CD4-positive, alpha-beta T cell treated with Interleukin-15 for 4 hours (primary cell): ENCODE measurements at places on chromosomes 2 and 18.

GRCh38 chr2:64218137-64218802 is 74.0 kb upstream of the PELI1 start:
- no peak for DNase-seq

DNA sequence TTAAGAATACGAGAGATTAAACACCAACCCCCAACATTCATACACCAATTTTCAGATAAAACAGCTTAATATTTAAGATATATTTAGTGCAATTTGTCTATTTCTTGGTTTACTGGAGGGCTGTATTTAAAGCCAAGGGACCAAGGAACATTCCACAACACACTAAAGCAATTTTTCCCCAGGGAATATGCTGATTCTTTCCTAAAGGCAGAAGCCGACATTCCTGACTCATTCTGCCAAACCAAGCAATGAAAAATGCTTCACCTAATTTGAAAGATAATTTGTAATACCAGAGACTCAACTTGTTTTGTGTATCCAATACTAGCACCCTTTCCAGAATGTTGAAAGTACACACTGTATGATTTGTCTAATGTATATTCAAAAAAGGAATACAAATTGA is 1267.6 kb upstream of the PIK3C3 start:
- no peak for DNase-seq

DNA sequence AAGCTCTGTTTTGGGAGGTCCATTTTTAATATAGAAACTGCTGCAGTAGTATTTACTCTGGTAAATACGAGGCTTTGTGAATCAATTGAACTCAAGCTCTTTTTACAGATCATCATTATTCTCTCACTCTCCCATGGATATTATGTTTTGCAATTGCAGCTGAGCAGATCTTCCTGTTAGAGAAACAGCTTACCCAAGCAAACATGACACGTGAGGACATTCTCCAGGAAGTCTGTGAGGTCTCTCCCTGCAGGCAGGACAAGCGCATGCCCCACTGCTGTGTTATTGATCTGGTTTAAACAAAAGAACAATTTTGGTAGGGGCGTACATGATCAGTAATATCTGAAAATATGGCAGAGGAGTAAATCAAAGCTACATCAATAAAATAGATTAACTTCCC is 72.1 kb downstream of the COL6A3 start:
- no peak for DNase-seq

DNA sequence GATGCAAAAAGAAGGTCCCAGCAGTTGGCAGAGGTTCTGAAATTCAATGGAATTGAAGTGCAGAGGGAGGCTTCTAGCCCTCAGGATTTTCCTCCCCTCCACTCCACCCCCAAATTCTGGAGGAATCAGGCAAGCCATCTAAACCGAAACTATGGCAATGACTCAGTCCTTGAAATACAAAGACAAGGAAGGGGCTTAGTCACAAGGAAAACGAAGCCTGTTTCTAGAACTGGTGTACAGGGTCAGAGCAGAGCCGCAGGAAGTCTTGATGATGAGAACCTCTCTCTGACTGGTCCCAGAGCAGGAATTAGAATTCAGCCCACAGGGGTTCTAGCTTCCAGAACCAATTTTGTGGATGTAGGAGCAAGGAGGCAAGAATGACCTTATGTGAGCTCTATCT is 111.7 kb upstream of the SCN1A start:
- no peak for DNase-seq

- DNase-seq: no peak
Measured at GRCh38 chr2:164644036-164644700, 22.9 kb upstream of the GRB14 start.

DNA sequence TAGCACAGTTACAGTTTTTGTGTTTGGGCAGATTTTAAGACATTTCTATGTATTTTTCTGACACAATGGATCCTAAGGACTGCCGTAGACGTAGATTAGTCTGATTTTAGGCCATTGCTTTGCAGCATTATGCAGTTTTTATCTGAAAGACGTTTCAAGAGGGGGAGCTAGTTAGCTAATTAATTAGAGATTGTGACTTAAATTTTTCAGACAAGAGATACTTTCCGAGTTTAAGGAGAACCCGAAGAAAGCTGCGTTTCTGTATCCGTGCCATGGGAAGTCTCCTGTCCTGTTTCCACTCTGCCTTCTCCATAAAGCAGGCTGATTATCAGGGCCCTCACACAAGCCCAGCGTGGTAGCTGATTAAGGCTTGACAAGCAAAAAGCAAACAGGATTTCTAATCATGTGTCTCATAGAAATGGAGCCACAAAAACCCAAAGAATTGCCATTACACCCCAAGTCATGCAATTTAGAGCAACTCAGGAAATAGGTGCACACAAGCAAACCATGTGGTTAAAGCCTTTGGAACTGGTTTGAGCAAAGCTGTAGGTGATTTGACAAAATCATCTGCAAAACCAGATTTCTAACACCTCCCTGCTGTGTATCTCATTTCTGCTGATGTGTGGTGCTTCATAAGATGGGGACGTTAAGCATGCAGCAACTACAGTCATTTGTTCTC is 808.1 kb downstream of the RNF144A start:
- peak; percentile 71 for DNase-seq

- no peak for DNase-seq
Measured at GRCh38 chr2:152223977-152224376, 48.4 kb upstream of the STAM2 start.

DNA sequence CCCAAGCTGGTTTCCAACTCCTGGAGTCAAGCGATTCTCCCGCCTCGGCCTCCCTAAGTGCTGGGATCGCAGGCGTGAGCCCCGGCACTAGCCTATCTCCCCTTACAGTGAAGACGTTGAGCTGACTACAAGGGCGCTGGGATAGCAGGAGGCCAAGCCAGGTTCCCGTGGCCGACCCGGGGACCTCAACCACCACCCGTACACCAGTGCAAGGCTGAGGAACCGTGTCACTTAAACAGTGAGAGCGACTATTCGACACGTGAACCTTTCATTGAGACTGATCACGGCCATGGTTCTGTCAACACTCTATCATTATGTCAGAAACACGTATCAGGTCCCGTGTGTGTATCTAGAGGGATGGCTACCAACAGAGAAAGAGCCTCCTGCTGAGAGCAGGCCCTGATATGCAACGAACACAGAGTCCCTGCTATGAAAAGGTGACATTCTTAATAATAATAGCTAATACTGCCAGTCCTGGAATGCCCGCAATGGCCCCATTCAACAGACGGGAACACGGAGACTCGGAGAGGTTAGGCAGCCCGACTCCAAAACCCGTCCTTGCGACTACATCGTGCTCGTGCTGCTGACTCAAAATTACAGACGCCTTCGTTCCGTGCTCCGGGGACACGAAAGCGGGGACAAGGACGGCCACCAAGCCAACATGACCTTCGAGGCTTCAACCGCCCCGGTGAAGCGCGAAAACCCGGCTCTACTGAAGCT is 833 bp downstream of the AFG3L2 start:
- no peak for DNase-seq

DNA sequence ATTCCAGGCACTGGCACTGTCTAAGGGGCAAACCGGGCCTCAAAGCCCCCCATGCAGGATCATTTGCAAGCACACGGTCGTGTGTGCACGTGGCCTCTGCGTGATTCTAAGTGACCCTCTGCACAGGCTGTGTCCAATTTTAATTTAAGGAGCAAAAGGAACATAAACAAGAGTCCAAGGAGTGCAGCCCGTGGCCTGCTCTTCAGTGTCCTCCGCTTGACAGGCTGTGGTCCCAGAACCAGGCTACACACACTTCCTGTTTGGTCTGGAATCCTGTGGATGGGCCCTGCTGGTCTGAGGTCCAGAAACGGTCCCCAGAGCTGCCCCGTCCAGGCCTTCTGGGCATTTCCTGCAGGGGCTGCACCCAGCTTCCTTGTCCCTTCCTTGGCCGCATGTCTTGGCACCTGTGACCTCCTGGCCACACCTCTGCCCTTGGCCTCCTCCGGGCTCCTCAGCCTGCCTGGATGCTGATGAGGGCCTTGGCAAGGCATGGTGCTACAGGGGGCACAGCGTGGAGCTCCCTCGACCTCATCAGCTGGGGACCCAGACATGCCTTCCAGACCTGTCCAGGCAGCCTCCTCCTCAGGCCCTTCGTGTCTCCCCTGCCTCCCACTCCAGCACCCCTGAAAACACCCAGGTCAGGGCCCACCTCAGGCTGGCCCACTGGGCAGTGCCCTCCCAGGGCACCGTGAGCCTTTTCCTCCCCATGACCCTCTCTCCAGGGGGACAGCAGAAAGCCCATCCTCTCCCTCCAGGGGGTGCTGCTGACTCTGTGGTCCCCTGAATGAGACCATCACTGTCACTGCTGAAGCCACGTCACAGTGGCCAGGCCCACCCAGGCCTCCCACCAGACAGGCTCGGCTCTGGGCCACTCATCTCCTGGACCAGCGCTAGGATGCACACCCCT is 136.4 kb upstream of the GPC1 start:
- no peak for DNase-seq

GRCh38 chr2:85797921-85798320 is 44.1 kb downstream of the ATOH8 start:
- DNase-seq: no peak

- DNase-seq: no peak
Measured at GRCh38 chr18:26466026-26466425, 82.3 kb downstream of the KCTD1 start.

DNA sequence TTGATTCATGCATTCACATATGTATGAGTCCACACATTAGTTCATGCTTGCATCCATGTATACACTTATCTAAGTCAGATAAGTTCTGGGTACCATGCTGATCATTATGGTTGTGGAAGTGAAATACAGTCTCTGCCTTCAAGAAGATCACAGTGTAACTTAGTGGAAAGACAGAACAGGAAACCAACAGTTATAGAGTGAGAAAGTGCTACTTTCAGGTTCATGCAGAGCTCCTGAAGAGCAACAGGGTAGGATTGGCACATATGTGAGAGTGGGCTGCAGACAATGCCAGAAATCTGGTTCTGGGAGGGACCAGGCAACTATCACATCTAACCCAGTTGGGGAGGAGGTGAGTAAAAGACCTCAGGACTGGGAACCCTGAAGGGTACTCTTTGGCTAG is 35.4 kb upstream of the PGAP1 start:
- no peak for DNase-seq

- no peak for DNase-seq
Measured at GRCh38 chr2:66930339-66931220, 466.6 kb upstream of the ETAA1 start.

GRCh38 chr18:34809451-34810072 is 99.5 kb downstream of the DTNA start:
- no peak for DNase-seq

GRCh38 chr2:100222844-100223243 is 80.5 kb upstream of the AFF3 start:
- no peak for DNase-seq
